Renal cortical epithelial cell (primary cell): ENCODE measurements at places on chromosomes 5 and 9.

GRCh38 chr9:94085062-94085639, 887 bp downstream of the PTPDC1 start:
- peak; percentile 46 for DNase-seq

DNA sequence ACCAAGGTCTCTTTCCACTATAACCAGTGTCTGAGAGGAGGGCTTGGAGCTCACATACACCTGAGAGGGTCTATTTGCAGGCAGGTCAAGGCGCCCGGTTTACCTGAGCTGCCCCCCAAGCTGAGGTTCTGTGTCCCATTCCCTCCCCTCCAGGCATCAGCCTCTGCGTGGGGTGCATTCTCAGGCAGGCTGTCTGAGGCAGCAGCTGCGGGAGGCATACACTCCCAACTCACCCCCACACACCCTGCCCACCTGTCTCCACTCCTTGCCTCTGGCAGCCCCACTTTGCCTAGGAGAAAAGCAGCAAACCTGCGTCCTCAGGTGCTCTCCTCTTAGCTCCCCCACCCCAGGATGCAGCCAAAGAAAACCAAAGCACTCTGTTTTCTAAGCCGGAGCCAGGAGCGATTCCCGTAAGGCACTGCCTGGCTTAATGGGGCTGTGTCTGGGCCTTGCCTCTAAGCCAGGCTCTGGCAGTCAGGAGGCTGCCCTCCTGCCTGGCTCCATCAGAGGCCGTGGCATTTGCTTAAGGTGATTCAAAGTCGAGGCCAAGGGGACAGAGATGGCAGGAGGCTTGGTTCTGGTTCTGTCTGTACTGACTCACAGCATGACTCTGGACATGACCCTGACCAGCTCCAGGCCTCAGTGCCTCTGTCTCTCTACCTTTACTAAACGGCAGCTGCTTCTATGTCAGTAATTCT, 139.2 kb upstream of the TRIM32 start:
- DNase-seq = peak; percentile 73

DNA sequence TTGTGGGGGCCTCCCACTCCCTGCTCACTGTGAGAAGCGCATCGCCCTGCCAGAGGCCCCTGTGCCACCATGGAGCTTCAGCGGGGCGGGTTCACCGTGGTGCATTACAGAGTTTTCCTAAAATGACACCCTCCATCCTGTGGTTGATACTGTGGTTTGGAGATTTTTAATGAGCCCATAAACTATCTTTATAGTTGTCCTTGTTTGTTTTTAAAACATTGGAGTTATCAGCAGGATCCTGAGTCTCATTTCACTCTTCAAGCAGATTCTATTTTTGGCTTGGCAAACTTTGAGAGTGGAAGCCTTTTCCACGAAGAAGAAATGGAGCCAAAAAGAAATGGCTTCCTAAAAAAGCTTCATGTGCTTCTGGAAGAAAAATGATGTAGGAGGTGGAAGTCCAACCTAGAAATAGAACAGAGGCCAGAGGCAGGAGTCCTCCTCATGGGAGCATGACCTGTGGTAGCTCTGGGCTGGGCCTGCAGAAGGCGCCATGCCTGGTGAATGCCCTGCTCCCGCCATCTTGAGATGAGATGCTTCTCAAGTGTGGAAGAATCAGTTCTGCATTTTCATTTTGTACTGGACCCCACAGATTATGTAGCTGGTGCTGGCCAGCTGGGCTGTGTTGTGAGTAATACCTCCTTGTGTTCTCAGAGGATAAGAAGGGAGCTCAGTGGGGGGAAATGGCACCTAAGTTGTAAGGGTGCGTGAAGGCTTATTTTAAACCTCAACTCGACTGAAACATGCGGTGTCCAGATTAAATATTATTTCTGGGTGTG, 79.0 kb upstream of the RAI14 start:
- no peak for DNase-seq

DNA sequence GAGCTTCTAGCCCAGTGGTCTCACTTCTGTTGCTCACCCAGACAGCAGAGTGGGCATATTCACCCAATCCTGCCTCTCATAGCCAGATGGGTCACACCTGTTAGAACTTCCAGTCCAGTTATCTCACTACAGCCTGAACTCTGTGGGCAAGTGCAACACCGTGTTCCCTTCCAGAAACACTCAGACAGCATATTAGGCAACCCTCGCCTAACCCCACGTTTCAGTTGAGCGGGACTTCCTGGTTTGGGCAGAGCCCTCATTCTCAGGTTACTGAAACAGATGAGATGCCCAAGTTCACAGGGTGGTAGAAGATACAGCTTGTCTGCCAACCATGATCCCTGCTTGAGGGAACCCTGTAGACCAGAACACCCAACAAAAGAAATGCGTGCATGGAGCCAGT, 538.2 kb downstream of the CYLC2 start:
- DNase-seq = no peak

GRCh38 chr9:127201071-127201541, 63.5 kb upstream of the GARNL3 start:
- DNase-seq = no peak

GRCh38 chr9:16026886-16027285, 474.0 kb downstream of the CCDC171 start:
- DNase-seq = no peak

DNA sequence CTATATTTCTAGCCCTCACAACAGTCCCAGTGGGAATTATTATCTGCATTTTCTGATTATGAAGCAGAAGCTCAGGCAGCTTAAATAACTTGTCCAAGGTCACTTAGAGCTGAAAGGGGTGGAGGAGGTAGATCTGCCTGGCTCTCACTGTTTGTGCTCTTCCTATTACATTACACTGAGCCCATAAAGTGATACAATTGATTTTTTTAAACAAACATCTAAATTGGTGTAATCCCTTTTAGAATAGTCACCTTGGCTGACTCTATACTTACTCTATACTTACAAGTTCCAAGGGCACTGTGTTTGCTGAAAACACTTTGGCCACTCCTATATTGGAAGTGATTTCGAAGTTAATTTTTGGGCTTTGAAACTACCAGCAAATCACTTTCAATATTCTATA, 144.7 kb downstream of the APBA1 start:
- DNase-seq = no peak

DNA sequence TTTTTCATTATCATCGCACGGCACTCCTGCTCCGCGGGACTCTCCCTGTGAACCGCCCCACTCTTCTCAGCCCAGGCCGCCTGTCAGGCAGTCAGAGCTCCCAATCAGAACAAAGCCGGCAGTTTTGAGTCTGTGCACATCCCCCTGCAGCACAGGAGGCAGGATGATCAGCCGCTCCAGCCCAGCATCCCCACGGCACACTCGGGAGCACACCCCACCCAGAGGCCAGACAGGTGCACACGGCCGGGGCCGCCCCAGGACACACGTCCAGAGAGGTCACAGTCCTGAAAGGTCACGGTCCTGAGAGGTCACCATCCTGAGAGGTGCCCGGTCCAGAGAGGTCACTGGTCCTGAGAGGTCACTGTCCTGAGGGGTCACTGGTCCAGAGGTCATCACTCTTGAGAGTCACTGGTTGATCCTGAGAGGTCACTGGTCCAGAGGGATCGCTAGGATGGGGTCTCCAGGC, 8.4 kb downstream of the TPPP start:
- DNase-seq = no peak

DNA sequence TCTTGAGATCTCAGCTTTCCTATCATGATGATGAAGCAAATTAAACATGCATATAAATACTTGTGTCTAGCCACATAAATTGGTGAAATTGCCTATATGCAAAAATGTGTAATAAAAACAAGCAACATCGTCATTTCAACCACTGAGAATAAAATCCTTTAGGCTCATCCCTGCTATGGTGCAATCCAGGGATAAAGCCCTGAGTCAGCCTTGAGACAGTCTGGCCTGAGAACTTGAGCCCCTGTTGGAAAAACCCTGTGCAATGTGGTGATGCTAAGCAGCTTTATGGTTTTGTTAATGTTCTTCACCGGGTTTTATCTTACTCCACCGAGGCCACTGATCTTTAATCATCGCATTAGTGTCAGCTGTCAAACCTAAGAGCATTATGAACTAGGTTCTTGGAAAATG, 170.5 kb downstream of the DCP2 start:
- DNase-seq = peak; percentile 59

- no peak for DNase-seq
Measured at GRCh38 chr5:23884405-23885031, 377.1 kb downstream of the PRDM9 start.

DNA sequence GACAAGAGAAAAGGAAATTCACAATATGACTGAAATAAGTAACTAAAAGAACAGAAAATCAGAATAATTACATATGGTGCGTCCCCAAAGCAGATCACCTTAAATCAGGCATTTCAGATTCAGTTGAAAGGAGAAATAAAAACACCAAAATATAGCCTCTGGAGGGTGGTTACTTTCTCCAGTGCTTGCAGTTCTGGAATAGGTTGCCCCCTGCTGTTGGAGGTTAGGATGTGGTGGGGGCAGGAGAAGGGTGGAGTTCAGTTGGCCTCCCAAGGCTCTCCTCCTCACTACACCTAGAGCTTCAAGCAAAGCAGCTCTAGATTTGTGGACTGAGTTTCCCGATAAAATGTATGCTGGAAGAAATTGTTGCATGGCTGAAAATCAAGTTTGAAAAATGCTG, 338.2 kb upstream of the TLE4 start:
- DNase-seq = peak; percentile 23

- DNase-seq = peak; percentile 4
Measured at GRCh38 chr5:50867140-50867539, 200.7 kb downstream of the PARP8 start.

- no peak for DNase-seq
Measured at GRCh38 chr5:68350176-68350575, 134.6 kb downstream of the PIK3R1 start.
